ENCODE measurements at places on chromosomes 16 and 17.

GRCh38 chr16:28932339-28933141, 769 bp downstream of the CD19 start:
- no peaks in the 10 kb centered on the region for H3K36me3 ChIP-seq
- no peak for DNase-seq
- no peaks in the 10 kb centered on the region for H3K4me1 ChIP-seq
- peaks cover 2% of the 10 kb centered on the region for H3K27me3 ChIP-seq

DNA sequence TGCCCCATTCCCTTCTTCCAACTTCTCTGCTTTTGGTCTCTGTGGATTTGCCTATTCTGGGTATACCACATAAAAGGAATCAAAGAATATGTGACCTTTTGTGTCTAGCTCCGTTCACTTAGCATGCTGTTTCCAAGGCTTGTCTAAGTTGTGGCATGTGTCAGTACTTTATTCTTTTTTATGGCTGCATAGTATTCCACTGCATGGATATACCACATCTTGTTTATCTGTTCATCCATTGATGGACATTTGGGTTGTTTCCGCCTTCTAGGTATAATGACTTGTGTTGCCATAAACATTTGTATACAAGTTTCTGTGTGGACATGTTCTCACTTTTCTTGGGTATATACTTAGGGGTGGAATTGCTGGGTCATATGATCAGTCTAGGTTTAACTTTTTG, 432.6 kb downstream of the MAF start:
- no peaks in the 10 kb centered on the region for H3K4me1 ChIP-seq
- no peak for DNase-seq
- H3K27ac ChIP-seq: no peak overlapping the region
- H3K27me3 ChIP-seq: peaks cover 1% of the 10 kb centered on the region

- H3K27me3 ChIP-seq: peaks cover 2% of the 10 kb centered on the region
- peaks cover 4% of the 10 kb centered on the region for H3K36me3 ChIP-seq
- no peak overlapping the region for H3K27ac ChIP-seq
- H3K4me3 ChIP-seq: no peak overlapping the region
Observed at GRCh38 chr16:81831722-81832126, 52.6 kb downstream of the PLCG2 start.

DNA sequence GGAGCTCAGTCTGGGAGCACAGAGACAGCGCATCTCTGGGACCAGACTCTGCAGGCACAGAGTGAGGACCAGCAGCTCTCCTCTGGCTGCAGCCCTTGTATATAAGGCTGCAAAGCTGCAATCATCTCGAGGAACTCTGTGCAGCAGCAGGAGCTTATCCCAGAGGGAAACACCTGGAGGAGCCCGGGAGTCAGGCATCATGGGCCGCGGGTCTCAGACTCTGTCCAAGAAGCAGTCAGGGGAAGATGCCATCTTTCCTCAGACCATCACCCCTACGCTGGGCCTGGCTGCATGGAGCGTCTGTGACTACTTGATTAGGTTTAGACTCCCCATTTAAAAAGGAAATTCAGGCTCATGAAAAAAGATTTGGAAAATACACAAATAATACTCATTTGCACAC, 122.0 kb downstream of the IRF8 start:
- no peak overlapping the region for H3K4me3 ChIP-seq
- H3K36me3 ChIP-seq: no peaks in the 10 kb centered on the region
- no peak for DNase-seq
- H3K27ac ChIP-seq: no peak overlapping the region
- peaks cover 4% of the 10 kb centered on the region for H3K27me3 ChIP-seq

GRCh38 chr16:14394834-14395233, 235.2 kb downstream of the PARN start:
- no peak overlapping the region for H3K27ac ChIP-seq
- peaks cover 2% of the 10 kb centered on the region for H3K27me3 ChIP-seq
- DNase-seq: no peak
- H3K36me3 ChIP-seq: no peaks in the 10 kb centered on the region

DNA sequence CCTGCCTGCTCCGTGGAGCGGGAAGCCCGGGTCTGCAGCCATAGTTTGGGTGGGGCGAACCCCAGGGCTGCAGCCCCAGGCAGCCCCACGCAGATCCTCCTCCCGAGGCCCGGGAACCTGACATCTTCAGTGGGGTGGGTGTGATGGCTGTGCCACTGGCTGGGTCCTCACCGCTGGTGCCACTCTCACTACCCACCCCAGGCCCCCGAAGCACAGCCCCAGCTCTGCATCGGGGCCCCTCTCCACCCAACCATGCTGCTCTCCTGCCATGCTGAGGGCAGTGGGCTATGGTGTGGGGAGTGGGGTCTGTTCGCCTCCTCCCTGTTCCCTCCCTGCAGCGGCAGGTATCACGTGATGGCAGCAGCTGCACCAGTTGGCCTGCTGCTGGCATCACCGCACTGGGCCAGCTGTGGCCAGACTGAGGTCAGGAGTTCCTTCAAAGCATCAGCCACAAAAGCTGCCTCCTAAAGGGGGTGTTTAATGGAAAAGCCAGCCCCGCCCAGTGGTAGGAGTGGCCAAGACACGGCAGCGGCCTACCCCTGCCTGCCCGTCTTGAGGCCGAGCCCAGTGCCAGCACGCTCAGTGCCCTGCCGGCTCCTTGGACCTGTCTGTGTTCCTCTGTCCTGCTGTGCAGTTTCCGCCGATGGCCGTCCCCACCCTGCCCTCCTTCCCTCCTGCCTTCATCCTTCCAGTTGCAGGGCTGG, 10.8 kb downstream of the KCTD5 start:
- H3K4me3 ChIP-seq: no peak overlapping the region
- peaks cover 5% of the 10 kb centered on the region for H3K27me3 ChIP-seq
- DNase-seq: no peak
- H3K27ac ChIP-seq: peak overlapping the region; percentile 70
- peaks cover 9% of the 10 kb centered on the region for H3K36me3 ChIP-seq

- DNase-seq: no peak
- peaks cover 5% of the 10 kb centered on the region for H3K27me3 ChIP-seq
- peaks cover 24% of the 10 kb centered on the region for H3K36me3 ChIP-seq
- H3K4me3 ChIP-seq: no peak overlapping the region
- H3K4me1 ChIP-seq: peaks cover 26% of the 10 kb centered on the region
Observed at GRCh38 chr17:46765453-46765852, 53.0 kb downstream of the WNT3 start.

DNA sequence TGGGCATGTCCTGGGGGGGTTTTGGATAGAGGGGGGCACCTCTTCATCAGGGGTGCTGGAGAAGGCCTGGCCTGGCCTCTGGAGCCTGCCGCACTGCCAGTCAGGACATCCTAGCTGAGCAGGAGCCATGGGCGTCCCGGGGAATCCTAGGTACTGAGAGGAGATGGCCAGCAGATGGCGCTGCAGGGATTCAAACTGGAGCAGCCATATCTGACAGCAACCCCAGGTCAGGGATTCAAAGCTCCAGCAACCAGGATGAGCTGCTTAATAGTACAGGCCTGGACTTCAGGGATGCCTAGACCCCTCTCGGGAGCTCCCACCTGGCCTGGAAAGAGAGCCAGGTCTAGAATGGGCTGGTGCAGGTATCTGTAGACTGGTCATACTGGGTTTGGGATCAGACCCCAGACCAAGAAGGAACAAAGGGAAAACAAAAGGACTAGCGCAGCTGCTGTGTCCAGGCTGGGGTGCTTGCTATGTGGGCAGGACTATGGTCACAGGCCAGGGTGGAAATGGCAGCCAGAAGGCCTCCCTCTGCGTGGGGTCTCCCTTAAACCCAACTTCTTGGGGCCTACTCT, 306.9 kb upstream of the RBFOX1 start:
- H3K27me3 ChIP-seq: peaks cover 5% of the 10 kb centered on the region
- H3K27ac ChIP-seq: no peak overlapping the region
- H3K4me1 ChIP-seq: no peaks in the 10 kb centered on the region
- peak; percentile 57 for DNase-seq

DNA sequence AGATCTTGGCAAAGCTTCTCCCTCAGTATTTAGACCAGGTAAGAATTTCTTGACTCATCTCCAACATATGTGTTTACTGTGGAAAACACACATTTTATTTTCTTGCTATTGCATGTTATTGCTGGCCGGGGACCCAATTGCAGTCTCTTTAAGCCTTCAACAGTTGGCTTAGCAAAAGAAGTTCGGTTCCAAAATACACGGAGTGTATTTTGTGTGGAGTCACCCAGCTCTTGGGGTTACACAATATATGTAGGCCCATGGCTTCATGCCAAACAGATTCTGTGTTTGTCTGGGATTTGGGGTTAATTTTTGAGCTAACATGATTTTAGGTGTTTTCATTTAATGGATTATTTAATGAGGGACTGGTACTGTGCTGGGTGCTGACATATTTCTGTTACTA, 4.0 kb downstream of the ALDH3A2 start:
- no peak overlapping the region for H3K27ac ChIP-seq
- H3K4me1 ChIP-seq: peaks cover 11% of the 10 kb centered on the region
- DNase-seq: no peak
- H3K36me3 ChIP-seq: peaks cover 26% of the 10 kb centered on the region

GRCh38 chr16:30525844-30526136, 576 bp downstream of the ZNF768 start:
- H3K36me3 ChIP-seq: peaks cover 5% of the 10 kb centered on the region
- DNase-seq: no peak
- H3K4me3 ChIP-seq: peak overlapping the region; percentile 94
- peaks cover 18% of the 10 kb centered on the region for H3K4me1 ChIP-seq

- H3K36me3 ChIP-seq: no peaks in the 10 kb centered on the region
- H3K4me1 ChIP-seq: peaks cover 9% of the 10 kb centered on the region
- H3K27ac ChIP-seq: no peak overlapping the region
- no peak overlapping the region for H3K4me3 ChIP-seq
Observed at GRCh38 chr16:48003206-48003907, 152.4 kb downstream of the ABCC12 start.

GRCh38 chr17:17435323-17435722, 41.5 kb upstream of the MED9 start:
- no peak for DNase-seq
- H3K27ac ChIP-seq: no peak overlapping the region
- peaks cover 2% of the 10 kb centered on the region for H3K27me3 ChIP-seq
- no peaks in the 10 kb centered on the region for H3K36me3 ChIP-seq
- H3K4me3 ChIP-seq: no peak overlapping the region

GRCh38 chr16:55100100-55100499, 169.4 kb downstream of the IRX5 start:
- peaks cover 1% of the 10 kb centered on the region for H3K27me3 ChIP-seq
- no peak for DNase-seq
- H3K4me1 ChIP-seq: no peaks in the 10 kb centered on the region
- no peak overlapping the region for H3K4me3 ChIP-seq
- H3K36me3 ChIP-seq: no peaks in the 10 kb centered on the region

DNA sequence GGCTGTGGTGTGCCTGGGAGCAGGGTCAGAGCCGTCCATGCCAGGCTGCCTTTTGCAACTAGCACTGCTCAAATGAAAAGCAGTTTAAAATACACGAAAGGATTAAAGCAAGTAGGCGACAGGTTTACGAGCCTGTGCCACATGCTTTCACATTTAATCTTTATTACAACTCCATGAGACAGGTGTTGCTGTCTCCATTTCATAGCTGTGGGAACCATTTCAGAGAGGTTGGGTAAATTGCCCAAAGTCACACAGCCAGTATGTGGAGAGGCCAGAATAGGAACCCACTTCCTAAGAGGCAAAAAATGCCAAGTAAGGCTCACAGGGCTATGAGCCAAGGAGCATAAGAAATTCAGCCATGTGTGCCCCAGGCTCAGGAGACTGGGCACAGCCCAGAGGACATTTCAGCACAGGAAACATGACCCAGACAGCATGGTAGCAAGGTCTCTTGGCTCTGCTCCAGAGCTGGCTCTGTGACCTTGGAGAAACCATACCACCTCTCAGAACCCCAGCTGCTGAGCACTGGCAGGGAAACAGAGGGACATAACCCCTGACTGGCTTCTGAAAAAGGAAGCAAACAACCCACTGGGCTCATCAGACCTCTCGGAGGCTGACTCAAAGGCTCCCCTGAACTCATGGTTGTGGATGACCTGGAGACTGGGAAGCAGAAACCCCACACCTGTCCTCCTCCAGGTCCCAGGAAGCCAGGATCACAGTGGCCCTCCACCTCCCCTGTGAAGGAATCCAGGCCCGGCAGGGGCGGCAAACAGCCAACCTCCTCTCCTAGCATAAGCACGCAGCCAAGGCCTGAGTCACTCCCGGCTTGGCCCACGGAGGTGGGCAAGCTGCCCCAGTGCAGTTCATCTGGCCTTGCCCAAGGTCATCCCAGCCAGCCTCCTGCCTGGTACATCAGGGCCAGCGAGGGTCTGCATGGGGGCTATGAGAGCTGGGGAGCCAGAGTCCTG, 40.3 kb upstream of the MRPS23 start:
- H3K36me3 ChIP-seq: peaks cover 6% of the 10 kb centered on the region
- no peak overlapping the region for H3K27ac ChIP-seq
- peaks cover 8% of the 10 kb centered on the region for H3K27me3 ChIP-seq
- H3K4me1 ChIP-seq: peaks cover 19% of the 10 kb centered on the region

GRCh38 chr16:57316390-57317017, 32.0 kb upstream of the PLLP start:
- H3K4me3 ChIP-seq: no peak overlapping the region
- H3K27ac ChIP-seq: peak overlapping the region; percentile 44
- H3K4me1 ChIP-seq: peaks cover 28% of the 10 kb centered on the region
- DNase-seq: no peak

DNA sequence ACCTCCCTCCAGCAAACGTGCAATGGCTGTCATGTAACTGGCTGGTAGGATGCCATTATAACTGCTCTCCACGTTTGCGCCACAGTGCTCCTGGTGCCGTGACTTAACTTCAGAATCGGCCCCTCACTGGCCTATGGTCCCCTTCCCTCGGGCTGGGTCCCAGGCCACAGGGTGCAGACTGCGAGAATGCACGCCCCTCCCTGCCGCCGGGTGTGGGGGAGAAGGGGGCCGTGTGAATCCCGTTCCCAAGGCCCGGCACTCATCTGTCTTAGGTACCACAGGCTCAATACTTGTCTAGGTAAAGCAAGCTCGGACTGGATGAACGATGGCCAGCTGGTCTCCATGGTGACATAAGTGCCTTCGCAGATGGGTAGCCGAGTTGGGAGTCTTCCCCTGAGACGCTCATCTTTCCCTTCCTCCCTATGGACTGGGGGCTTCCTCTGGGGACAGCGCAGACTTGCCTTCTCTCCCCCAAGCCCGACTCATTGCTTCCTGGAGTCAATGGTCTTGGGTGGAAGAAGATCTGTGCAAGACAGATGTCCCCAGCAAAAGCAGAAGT, 37.8 kb downstream of the TIMM22 start:
- no peak for DNase-seq
- no peak overlapping the region for H3K4me3 ChIP-seq
- H3K36me3 ChIP-seq: peaks cover 14% of the 10 kb centered on the region

- H3K4me1 ChIP-seq: peaks cover 4% of the 10 kb centered on the region
- H3K27ac ChIP-seq: no peak overlapping the region
- peaks cover 3% of the 10 kb centered on the region for H3K27me3 ChIP-seq
Observed at GRCh38 chr16:85888405-85889331, 10.3 kb upstream of the IRF8 start.

GRCh38 chr16:60031740-60032139, 1297.6 kb upstream of the GOT2 start:
- H3K4me1 ChIP-seq: no peaks in the 10 kb centered on the region
- H3K27ac ChIP-seq: no peak overlapping the region
- H3K36me3 ChIP-seq: no peaks in the 10 kb centered on the region

- peaks cover 2% of the 10 kb centered on the region for H3K27me3 ChIP-seq
- no peak overlapping the region for H3K27ac ChIP-seq
- H3K4me3 ChIP-seq: no peak overlapping the region
- no peaks in the 10 kb centered on the region for H3K4me1 ChIP-seq
Observed at GRCh38 chr17:66858226-66859083, 23.5 kb downstream of the CACNG5 start.

Measured in endothelial cell (in vitro differentiated cells).